LoVo (cell line): ENCODE measurements at places on chromosomes 5 and 9.

GRCh38 chr9:98375138-98375726 lies 119.8 kb upstream of the TBC1D2 start:
- DNase-seq: no peak

DNA sequence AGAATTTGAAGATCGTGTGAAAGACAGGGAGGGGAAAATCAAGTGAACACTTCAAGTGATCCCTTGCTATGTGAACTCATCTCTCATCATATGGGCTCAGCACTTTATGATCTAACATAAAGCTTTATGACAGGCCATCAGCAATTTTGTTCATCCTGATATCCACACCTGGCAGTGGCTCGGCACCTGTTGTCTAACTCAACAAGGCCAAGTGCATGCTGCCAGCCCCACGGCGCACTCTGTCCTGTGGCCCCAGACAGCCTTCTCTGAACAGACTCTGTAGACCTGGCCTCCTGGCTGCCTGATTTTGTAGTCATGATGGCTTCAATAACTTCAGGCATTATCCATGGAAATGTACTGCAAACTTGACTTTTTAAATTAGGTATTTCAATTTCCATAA lies 106.3 kb downstream of the MEF2C start:
- DNase-seq: no peak

DNA sequence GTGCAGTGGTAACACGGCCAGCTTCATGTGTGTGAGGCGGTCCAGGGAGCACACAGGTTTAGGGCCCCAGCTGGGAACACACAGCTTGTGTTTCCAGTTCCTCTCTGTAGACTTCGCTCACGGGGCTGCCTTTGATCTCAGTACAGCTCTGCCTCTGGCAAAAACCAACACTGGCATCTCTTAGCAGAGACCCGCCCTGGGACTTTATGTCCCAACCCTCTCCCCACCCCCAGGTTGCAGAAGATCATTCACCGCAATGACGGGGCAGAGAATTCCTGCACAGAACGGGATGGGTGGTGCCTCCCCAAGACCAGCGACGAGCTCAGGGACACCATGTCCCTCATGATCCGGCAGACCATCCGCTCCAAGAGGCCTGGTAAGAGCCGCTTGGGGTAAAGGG lies 5.2 kb upstream of the CEL start:
- DNase-seq: no peak

DNA sequence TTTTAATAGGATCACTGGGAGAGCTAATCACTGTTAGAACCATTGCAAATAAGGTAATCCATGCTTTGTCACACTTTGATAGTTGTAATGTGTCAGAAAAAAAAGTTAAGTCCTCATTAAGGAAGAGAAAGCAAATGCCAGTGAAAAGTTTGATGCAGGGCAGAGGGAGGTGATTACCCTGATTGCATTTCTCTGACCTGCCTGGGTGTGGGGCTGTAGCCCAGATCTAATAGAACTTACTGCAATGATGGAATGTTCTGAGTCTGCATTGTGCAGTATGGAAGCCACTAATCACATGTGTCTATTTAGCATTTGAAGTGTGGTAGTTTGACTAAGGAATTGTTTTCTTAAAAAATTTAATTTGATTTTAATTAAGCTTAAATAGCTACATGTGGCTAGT lies 202.7 kb downstream of the ATP10B start:
- no peak for DNase-seq

GRCh38 chr9:18296702-18297055 lies 177.3 kb upstream of the ADAMTSL1 start:
- DNase-seq: no peak

GRCh38 chr9:137281345-137282116 lies 4.0 kb downstream of the TOR4A start:
- DNase-seq: no peak

GRCh38 chr5:96893342-96893741 lies 17.0 kb downstream of the ERAP2 start:
- no peak for DNase-seq

- no peak for DNase-seq
These were observed 11.1 kb upstream of the CCDC187 start for GRCh38 chr9:136314944-136315343.

DNA sequence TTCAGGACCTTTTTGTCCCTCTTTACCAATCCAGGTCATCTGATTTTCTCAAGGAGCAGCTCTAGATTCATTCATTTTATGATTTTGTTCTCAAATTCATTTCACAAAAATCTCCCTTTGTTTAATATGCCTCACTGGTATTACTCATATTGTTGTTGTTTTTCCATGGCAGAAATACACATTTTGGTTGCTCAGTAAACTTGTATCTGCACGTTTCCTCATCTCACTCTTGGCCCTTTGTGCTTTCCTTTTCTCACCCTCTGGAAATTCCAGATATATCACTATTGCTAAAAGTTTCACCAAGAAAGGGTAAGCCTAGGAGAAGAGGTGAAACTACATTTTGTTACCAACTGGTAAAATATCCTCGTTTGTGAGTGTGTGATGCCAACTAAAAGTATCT lies 14.8 kb downstream of the ASPN start:
- DNase-seq: no peak

- no peak for DNase-seq
These were observed 16.0 kb downstream of the CXXC5 start for GRCh38 chr5:139664086-139664693.

DNA sequence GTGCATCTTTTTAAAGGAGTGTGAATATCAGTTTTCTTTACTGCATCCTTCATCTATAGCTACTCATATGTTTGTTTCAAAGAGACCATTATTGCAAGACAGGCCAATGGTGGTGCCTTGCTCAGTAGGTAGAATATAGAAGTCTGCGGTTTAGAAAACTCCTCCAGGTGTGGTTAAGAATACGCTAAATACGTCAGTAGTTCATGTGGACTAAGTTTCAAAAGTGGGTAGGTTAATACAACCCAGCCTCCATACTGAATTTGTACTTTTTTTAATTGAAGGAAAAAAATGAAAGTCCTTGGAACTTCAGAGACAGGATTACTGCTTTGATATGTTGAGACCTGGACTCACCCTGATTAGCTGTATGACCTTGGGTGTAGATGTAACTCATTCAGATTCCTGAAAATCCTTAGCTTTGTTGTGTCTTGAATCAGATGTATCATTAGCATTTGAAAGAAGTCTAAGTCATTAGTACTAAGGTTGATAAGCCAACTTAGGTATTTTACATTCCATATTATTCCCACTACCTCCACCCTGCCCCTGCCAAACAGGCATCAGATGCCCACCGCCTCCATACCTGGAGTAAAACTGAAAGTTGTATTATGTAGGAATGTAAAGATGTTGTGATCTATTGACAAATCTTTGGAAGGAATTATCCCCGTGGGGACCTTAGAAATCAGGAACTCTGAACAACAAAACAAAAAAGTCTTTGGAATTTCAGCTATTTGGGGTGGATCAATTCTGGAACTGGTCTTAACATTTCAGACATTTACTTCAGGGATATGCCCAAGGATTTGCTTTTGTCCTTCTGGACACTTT lies 6.1 kb downstream of the BASP1 start:
- DNase-seq: no peak

- DNase-seq: no peak
These were observed 96.5 kb downstream of the PRRT1B start for GRCh38 chr9:131641618-131642495.

DNA sequence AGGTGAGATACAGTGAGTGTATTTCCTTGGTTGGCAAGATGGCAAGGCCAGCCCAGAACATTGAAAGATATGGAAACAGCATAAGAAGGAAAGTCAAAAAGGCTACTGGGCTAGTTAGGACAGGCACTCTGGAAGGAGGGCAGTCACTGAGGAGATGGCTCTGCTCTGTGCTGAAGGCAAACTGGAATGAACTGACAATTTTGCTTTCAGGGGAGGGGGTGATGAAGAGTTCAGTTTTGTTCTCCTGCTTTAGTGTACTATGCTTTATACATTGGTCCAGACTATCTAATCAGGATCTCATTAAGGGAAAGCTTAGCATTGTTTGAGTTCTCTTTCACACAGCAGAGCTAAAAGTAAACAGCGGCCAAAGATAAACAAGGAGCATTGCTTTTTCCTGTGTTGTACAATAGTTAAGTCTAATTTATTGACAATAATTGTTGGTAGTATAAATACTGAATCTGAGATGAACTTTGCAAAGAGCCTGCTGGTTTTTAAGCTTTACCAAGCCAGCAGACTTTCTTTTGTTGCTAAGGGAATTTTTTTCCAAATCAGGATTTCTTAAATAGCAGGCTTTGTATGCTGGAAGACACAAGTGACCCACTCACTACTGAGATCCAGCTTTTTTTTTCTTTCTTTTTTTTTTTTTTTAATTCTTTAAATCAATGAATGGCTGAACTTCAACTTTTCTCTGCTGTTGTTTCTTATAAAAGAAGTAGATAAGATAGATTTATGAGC lies 355.5 kb downstream of the ARRDC3 start:
- DNase-seq: no peak
